ENCODE measurements at places on chromosomes 1 and 21. TPM values are rescaled to one million over a fixed set of nuclear protein-coding genes. Genes with fewer than 3 reads are reported as not detected.

DNA sequence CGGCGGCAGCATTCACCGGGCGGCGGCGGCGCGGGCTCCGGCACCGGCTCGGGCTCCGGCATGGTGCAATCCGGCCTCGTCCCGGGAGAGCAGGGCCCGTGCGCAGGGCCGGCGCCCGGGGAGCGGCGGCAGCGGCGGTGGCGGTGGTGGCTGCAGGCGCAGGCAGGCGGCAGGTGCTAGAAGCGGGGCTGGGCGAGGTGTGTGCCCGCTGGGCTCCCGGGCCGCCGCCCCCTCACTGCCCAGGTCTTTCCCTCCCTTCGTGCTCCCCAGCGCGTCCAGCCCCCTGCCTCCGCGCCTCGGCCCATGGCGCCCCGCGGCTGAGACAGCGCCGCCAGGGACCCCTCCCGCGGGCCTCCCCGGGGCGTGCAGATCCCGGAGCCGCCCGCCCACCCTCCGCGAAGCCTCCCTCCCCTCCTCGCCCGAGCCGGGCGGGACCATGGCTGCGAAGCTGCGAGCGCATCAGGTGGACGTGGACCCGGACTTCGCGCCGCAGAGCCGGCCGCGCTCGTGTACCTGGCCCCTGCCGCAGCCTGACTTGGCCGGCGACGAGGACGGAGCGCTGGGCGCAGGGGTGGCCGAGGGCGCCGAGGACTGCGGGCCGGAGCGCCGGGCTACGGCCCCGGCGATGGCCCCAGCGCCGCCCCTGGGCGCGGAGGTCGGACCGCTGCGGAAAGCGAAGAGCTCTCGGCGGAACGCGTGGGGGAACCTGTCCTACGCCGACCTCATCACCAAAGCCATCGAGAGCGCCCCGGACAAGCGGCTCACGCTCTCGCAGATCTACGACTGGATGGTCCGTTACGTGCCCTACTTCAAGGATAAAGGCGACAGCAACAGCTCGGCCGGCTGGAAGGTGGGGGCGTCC, 492 bp downstream of the FOXO6 start:
- H3K36me3 ChIP-seq = no peaks in the 10 kb centered on the region
- H3K27ac ChIP-seq = peak overlapping the region; percentile 60
- H3K4me3 ChIP-seq = peak overlapping the region; percentile 87
- peaks cover 59% of the 10 kb centered on the region for H3K4me1 ChIP-seq
- peaks cover 3% of the 10 kb centered on the region for H3K27me3 ChIP-seq

- H3K36me3 ChIP-seq = no peaks in the 10 kb centered on the region
- no peak overlapping the region for H3K4me3 ChIP-seq
- DNase-seq = no peak
- no peaks in the 10 kb centered on the region for H3K4me1 ChIP-seq
- no peak overlapping the region for H3K27ac ChIP-seq
Observed at GRCh38 chr1:153400244-153400643, 9.4 kb upstream of the S100A8 start.

DNA sequence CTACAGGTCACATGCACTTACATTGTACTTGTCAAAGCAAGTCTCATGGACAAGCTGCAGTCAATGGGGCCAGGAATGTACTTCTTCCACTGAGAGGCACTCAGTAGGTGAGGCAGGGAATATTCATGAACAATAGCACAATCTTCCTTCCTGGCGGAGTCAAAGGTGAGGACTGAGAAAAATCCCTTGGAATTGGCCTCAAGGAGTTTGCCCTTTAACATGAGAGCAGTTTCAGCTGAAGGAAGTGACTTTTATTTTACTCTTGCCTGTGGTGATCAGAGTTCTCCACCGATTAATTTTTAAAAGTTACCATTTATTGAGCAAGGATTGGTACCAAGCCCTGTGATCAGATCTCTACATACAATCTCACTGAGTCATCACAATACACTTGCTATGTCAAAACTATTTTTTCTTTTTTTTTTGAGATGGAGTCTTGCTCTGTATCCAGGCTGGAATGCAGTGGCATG, 11.2 kb upstream of the AK2 start:
- H3K27me3 ChIP-seq = no peaks in the 10 kb centered on the region
- H3K4me1 ChIP-seq = peaks cover 5% of the 10 kb centered on the region
- H3K36me3 ChIP-seq = no peaks in the 10 kb centered on the region
- H3K27ac ChIP-seq = no peak overlapping the region

DNA sequence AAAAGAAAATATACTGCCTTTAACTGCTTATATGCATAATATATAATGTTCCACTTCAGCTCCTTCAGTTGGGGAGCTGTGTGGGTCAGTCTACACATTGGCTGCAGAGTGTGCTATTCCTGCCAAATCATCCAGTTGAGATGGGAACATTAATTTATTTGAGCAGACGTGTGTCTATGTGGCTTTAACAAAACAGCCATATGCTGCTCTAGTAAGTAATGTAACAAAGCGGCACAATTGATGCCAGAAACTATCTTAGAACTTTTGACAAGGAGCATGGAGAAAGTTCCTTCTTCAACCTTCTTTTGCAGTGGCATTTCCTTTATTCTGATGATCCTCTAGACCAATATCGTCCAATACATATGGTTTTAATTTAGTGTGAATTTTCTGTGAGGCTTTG, 285.9 kb upstream of the C1orf87 start:
- no peaks in the 10 kb centered on the region for H3K36me3 ChIP-seq
- DNase-seq = no peak
- no peaks in the 10 kb centered on the region for H3K4me1 ChIP-seq
- H3K27ac ChIP-seq = no peak overlapping the region

DNA sequence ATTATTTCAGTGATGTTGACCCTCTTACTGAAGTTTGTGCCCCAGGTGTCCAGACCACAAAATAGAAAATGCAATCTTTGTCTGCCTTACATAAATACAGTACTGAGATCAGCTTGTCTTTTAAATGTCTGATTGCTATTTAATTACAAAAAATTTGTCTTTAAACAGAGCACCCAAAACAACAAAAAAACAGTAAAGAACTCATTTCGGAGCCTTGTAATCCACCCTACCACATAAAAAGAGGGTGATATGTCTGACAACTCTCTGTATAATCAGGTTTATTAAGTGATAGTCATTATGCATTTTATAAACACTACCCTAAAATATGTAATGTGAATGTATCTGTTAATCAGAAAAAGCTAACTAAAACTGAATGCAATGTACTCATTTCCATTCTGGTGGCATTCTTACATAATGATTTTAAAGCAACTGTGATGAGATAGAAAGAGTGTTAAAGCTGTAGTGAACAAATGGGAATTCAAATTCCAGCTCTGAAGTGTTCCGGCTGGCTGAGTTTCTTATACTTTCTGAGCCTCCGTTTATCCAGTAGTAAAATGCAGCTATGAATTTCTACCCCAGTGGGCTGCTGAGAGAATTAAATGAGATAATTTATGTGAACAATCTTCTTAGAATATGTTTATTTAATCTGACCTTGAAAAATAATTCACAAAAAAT, 486.6 kb downstream of the USP25 start:
- peaks cover 26% of the 10 kb centered on the region for H3K4me1 ChIP-seq
- DNase-seq = no peak

- peaks cover 10% of the 10 kb centered on the region for H3K4me1 ChIP-seq
- H3K27ac ChIP-seq = no peak overlapping the region
- no peak overlapping the region for H3K4me3 ChIP-seq
- DNase-seq = no peak
Observed at GRCh38 chr1:51433269-51433971, 85.6 kb downstream of the EPS15 start.

DNA sequence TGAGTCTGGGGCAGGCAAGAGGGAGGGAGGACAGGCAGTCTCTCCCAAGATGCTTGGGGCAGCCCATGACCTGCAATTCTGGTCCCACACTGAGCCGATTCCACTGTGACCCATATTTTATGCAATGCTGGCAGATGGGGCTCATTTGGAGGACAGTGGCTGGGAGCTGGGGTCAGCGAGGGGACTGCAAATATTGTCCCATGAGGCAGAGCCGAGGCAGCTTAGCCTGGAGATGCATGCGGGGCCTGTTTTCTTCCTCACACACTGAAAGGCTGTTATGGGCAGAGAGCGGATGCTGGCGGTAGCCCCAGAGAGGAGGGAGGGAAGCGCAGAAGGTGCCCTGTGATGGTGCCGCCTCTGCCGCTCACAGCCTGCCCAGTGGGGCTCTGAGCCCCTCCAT, 128.5 kb upstream of the POU3F1 start:
- no peak overlapping the region for H3K27ac ChIP-seq
- H3K4me3 ChIP-seq = no peak overlapping the region
- H3K4me1 ChIP-seq = no peaks in the 10 kb centered on the region
- no peaks in the 10 kb centered on the region for H3K27me3 ChIP-seq

The HTR1D gene
- not detected for total RNA-seq

The NUP210L gene
- total RNA-seq = not detected

The IFNLR1 gene
- 2.0 TPM for total RNA-seq

All from esophagus muscularis mucosa (tissue), 4 donors.